ENCODE measurements at places on chromosomes 5 and 9. TPM values are rescaled to one million over a fixed set of nuclear protein-coding genes. Genes with fewer than 3 reads are reported as not detected.

Gene MED22
- total RNA-seq: 40.7 TPM

Gene CTSV
- total RNA-seq: not detected

Gene TMEM174
- total RNA-seq: not detected

Gene NADK2
- 55.0 TPM for total RNA-seq

Gene RAI14
- 66.3 TPM for total RNA-seq

Gene TEX10
- 10.4 TPM for total RNA-seq

Gene SV2C
- total RNA-seq: 0.23 TPM

Gene EGFL7
- total RNA-seq: 91.7 TPM

Gene ZNF454
- total RNA-seq: 3.7 TPM

Gene AMACR
- total RNA-seq: 10.4 TPM

Gene OTULINL
- 5.8 TPM for total RNA-seq

Gene ARHGEF37
- total RNA-seq: 22.0 TPM

Gene ALDOB
- total RNA-seq: not detected

GRCh38 chr9:121463026-121463807 is 36.4 kb downstream of the GGTA1 start:
- DNase-seq: no peak

DNA sequence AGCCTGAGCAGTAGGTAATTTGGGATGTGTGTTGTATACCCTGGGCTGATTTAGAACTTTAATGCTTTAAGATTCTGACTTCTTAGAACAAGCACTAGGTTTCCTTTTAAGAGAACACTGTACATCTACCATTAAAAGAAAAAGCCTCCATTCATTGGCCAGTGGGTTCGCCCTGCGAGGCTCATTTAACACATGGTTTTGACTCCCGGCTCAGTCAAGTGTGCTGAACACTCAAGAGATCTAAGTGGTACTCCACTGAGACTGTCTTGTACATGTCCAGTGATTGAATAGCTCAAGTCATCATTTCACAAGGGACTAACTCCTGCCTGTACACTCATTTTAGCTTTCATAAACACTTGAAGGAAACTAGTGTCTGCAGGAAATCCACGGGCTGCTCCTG is 3.9 kb downstream of the FUBP3 start:
- DNase-seq: no peak

- DNase-seq: no peak
Measured at GRCh38 chr5:137095597-137095996, 403.5 kb downstream of the SPOCK1 start.

DNA sequence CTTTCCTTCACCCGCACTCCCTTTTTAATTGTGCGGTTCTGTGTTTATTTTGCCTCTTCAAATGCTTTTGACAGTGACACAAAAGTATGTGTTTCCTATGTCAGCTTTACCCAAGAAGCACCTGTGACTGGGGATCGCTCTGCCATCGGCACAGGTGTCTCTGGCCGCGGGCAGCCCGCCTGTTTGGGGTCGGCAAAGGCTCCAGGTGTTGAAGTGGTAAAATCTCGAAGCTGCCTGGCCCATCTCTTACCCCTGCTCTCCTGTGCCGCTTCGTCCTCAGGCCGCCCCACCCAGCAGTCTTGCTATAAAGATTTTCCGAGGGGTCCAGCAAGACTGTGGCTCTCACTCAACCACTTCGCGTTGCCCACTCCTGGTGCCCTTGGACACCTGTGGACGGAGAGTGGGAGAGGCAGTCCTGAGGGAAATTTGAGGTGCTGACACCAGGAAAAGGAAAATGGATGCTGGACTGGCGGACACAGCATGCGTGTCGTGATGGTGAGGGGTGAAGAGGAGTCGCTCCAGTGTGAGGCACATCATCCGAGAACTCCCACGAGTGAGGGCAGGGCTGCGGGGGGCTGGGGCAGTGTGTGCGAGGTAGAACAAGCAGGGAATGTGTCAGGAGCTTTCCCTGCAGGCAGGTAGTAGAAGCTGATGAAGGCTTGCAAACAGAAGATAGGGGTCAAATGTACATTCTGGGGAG is 29.1 kb upstream of the CEP72 start:
- no peak for DNase-seq

DNA sequence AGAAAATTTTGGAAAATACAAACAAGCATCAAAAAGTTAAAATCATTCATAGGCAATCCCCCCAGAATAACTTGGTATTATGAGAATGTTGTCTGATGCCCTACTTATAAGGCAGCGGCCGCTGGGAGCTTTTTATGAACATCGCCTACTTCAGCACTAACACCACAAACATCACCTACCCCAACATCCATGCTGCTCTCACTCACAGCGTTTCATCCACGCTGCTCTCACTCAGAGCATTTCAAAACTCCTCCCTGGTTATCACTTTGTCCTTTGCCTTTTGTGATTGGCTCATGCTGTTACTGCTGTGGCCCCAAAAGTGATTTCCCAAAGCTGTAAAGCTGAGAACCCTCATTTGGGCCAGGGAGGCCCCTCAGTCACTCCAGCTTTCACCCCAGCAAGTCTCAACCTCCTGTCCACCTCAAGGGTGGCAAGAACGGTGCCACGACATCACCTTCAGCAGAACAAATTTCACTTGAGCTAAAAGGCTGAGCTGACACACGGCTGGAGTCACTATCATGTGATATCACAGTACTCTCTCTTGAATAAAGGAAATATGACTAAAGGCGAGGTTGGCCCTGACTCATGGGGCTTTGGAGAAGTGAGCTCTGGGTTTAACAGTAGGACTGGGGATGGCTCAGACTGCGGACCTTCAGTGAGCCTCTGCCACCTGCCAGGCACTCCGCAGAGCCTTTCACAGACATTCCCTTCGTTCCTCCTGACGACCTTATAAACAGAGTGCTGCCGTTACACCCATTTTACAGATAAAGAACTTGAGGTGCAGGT is 25.2 kb downstream of the SHC3 start:
- DNase-seq: no peak

GRCh38 chr9:136804509-136805206 is 3.1 kb upstream of the RABL6 start:
- no peak for DNase-seq

DNA sequence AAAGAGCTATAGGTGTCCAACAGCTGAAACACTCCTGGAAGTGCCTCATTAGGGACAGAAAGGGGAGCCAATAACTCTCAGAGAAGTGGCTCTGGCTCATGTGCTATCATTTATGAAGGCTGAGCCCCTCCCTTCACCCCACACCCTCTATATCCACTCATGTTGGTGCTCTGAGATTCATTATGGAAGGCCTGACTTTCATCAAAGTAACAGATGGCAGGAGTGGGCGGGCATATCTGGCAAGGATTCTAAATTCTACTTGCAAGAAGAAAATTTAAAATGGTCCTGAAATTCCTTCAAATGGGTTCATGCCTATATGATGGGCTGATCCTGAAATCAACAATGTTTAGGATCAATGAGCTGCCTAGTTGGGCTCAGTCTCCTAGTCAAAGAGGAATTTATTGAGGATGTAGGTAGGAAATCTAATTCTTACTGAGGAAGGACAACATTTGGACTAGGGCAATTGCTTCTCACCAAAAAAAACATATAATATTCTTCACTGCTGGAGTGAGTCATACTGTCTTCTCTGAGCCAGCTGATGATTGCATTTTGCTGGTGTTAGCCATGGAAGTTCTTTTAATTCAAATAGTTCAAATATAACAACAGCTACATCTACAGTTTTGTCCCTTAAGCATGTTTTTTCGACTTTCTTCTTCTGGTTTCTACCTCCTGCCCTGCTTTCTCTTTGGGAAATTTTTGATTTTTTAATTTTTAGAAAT is 23.5 kb downstream of the NMRK1 start:
- no peak for DNase-seq

GRCh38 chr9:109186857-109187520 is 19.9 kb upstream of the FRRS1L start:
- DNase-seq: no peak

DNA sequence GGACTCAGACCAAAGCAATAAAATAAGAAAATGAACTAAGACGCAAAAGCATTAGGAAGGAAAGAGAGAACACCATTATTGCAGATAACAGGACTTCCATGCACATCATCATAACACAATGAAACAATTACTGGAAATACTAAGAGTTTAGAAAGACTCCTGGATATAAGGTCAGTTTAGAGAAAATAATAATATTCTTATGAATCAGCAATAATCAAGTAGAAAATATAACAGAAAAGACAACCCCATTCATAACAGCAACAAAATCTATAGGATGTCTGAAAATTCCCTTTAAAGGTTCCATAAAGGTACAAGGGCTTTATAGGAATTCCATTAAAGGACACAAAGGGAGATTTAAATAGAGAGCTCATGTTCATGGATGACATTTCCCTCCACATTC is 73.0 kb downstream of the SPTLC1 start:
- no peak for DNase-seq

- DNase-seq: no peak
Measured at GRCh38 chr5:137631453-137631852, 104.4 kb downstream of the KLHL3 start.

DNA sequence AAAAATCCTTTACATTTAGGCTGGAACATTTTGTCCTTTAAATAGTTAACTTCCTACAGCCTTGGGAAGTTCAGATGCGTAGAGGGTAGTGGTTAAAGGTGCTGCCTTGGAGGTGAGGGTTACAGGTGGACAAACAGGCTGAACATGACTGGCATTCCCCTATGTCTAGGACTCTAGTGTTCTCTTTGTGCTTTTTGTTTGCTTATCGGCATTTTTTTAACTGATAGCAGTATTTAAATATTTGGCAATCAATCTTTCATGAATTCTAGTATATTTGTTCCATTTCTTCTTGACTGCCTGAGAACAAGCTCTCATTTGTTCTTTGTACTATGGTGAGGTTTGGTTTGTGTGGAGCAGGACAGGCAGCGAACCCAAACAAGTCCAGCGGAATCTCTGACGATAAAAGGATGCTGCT is 307.6 kb downstream of the CTNND2 start:
- DNase-seq: no peak

- no peak for DNase-seq
Measured at GRCh38 chr9:85079349-85079748, 409.8 kb downstream of the NTRK2 start.

- no peak for DNase-seq
Measured at GRCh38 chr5:144092508-144092907, 78.0 kb downstream of the YIPF5 start.

GRCh38 chr9:87195306-87195705 is 248.0 kb upstream of the GAS1 start:
- no peak for DNase-seq

DNA sequence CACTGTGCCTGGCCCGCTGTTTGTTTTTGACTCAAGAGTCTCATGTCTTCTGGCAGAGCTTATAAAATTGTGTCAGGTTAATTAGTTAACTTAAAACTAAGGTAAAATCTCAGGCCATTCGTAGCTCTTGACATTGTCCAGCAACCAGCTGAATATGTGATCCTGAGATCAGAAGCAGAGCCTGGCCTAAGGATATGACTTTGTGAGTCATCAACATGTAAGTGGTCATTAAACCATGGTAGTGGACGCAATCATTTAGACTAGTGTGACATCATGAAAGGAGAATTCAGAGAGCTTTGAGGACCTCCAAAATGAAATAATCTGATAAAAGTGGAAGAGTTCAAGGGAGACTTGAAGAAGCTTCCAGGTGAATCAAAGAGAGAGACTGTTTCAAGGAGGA is 23.3 kb downstream of the SPZ1 start:
- DNase-seq: no peak

DNA sequence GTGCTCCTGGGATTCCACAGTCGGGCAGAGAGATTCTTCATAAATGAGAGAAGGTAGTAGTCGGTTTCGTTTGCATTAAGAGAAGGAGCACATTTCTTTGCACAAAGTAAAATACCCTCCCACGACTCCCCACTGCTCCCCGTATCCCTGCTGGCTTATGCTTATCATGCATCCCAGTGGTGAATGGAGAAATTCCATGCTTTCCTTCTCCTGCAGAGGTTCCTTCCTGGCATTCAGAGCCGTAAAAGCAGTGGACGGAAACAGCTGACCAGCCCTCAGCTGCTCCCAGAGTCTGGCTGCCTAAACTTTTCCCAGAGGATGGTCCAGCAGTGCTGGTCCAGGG is 93.1 kb downstream of the C9orf152 start:
- DNase-seq: no peak

GRCh38 chr5:160133918-160134304 is 14.7 kb upstream of the PWWP2A start:
- DNase-seq: no peak

DNA sequence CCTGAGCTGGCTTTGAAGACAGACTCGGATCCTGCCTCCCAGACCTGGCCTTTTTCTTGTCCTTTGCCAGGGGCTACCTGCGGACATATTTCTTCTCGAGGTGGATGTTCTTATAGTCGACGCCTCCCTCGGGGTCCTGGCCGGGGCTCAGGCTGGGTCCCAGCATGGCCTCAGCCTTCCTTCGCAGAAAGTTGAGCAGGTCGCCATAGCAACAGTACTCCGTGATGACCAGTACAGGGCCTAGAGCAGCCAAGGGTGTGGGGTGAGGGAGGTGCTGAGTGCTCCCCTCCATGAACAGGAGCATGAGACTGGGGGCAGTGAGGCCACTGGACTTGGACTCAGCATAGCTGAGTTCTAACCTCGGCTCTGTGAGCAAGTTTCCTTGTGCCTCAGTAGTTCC is 26.7 kb downstream of the CSF1R start:
- no peak for DNase-seq

- peak; percentile 8 for DNase-seq
Measured at GRCh38 chr9:112121633-112122032, 53.5 kb downstream of the SUSD1 start.

DNA sequence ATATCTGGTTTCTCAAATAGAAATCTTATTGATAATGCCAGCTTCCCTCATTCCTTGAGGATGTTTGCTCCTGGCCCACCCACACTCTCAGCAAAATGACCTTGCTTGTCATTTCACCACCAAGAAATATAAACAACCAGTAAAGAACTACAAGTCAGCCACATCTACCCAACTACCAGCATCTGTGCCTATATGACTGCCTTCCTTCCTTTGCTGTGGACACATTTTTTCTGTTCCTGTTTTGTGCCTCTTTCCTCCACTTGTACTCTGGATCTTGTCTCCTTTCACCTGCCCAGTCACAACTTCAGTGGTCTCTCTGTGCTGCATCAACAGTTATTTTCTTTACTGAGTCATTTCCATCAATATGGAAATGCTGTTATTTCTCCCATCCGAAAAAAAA is 20.3 kb downstream of the KIF2A start:
- DNase-seq: no peak

- no peak for DNase-seq
Measured at GRCh38 chr5:152532714-152533113, 127.6 kb upstream of the NMUR2 start.

DNA sequence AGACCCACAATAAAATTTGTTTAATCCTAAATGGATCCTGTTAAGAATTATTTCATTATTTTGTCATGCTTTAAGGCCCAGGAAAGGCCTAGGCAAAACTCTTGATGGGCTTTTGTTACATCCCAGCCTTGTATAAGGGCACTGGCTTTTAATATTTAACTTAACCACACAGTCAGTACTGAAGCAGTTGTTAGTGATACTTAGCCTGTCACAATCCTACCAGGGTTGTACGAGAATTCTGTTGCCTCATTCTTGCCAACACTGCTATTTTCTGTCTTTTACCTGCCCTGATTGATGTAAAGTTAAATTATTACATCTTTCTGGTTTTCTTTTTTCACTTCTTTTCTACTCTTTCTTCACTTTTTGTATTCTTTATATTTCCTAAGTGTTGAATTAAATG is 10.9 kb downstream of the ZNF169 start:
- no peak for DNase-seq
